ENCODE measurements at places on chromosomes 3 and 15.

GRCh38 chr15:88428053-88428452 is 39.1 kb downstream of the MRPL46 start:
- DNase-seq, result no peak

- no peak for DNase-seq
Measured at GRCh38 chr3:129618901-129619671, 12.6 kb upstream of the PLXND1 start.

DNA sequence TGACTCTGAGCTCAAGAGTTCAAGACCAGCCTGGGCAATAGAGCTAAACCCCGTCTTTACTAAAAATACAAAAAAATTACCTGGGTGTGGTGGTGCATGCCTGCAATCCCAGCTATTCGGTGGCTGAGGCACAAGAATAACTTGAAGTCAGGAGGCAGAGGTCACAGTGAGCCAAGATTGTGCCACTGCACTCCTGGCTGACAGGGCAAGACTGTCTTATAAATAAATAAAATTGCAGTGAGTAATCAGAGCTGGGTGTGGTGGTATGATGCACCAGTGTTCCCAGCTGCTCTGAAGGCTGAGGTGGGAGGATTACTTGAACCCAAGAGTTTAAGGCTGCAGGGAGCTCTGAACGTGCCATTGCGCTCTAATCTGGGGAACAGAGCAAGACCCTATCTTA is 55.9 kb upstream of the GCNT3 start:
- DNase-seq, result no peak

- DNase-seq, result no peak
Measured at GRCh38 chr3:67661089-67661488, 6.7 kb upstream of the SUCLG2 start.

GRCh38 chr3:134449277-134449676 is 36.5 kb downstream of the ANAPC13 start:
- DNase-seq, result no peak

- DNase-seq, result no peak
Measured at GRCh38 chr3:127534564-127534963, 56.0 kb downstream of the TPRA1 start.

GRCh38 chr3:132556508-132557159 is 40.4 kb upstream of the ACKR4 start:
- DNase-seq, result no peak

DNA sequence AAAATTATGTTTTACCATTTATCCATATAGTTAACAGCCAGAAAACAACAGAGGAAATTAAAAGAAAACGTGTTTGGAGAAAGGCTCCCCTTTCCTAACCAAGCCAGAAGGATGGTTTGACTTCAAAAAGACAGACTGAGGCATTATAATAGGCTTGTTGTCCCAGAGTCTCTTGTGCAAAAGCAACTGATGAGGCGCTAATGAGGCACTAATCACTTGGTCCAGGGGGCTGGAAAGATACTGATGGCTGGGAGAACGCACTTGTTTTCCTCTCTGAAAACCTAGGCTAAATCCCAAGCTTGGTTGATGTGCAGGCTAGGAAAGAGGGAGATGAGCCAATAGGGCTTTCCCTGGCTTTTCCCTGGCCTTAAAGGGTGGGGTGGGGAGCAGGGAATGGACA is 389.6 kb downstream of the NTRK3 start:
- no peak for DNase-seq

DNA sequence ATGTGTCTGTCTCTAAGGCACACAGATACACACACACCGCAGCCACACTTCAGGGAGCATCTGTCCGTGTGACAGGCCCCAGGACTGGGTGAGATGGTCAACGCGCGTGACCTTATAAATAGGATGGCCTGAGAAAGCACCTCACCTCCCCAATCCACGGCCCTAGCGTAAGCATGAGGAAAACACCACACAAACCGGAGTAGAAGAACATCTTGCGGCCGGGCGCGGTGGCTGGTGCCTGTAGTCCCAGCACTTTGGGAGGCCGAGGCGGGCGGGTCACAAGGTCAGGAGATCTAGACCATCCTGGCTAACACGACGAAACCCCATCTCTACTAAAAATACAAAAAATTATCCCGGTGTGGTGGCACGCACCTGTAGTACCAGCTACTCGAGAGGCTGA is 1.6 kb downstream of the NIPA1 start:
- no peak for DNase-seq

DNA sequence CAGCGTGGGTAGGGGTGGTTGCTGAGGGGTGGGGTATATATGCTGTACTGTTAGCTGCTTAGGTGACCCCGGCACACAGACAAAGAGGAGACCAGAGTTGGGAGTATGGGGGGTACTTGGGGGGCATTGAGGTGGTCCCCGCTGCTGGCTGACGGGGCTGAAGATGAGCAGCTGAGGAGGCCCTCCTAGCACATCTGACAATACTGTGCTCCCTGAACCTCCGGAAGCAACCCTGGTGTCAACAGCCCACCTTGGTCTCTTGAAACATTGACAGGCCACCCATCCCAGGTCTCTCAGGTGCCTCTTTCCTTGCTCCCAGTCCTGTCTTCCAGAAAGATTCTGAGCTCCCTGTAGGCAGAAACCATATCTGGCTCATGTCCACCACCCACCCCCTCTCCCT is 19.2 kb upstream of the SEMA3F start:
- no peak for DNase-seq
